ENCODE measurements at places on chromosomes 11 and 22.

GRCh38 chr22:49807780-49808708, 19.6 kb downstream of the BRD1 start:
- no peak for DNase-seq

DNA sequence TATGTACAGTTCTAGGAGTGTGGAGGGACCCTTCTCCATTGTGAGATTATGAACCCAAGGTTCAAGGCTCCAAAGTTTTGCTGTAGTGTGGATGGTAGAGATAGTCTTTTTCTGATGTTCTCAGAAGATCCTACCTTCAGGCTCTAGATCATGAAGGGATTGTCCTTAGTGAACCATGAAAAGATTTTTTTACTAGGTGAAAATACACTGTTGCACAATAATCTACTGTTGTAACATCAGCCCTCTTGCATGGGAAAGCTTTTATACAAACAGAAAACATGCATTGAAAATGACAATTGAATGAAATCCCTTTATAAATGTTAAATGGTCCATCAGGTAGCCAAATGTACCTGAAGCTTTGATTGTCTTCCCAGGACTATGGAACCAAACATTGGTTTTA, 177.8 kb downstream of the FAM76B start:
- no peak for DNase-seq

GRCh38 chr11:76074148-76075095, 131.9 kb downstream of the WNT11 start:
- peak; percentile 17 for DNase-seq

GRCh38 chr11:16358726-16359125, 2.4 kb upstream of the SOX6 start:
- DNase-seq: no peak

DNA sequence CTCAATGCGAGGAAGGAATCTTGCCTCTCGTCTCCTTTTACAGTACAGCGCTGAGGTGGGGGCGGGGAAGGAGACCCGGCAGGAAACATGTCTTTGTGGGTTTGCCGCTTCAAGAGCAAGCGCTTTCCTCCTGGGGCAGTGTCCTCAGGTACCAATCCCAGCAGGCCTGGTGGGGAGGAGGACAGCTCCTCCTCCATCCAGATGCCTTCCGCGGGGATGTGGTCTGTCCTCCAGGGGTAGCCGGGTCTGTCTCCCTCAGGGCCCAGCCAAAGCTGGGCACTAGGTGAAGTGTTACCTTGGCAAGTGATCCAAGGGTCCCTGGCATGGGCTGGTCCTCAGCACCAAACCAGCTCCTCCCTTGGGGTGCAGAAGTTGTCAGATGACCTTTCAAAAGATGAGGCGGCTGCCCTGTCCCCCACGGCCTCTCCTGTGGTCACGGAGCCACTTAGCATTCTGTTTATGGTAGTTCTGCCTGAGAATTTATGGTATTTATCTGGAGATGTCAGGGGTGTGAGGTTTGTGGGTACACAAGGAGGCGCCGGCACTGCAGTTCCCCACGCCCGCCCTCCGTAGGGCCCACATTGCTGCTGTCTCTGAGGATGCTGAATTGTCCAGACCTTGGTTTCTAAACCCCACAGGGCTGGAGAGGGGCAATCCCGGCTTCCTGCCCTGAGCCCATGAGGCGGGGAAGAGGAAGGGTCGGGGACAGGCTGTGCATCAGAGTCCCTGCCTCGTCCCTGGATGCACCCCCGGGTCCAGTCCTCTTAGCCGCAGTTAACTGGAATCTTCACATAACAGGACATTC, 93.5 kb upstream of the ANO1 start:
- DNase-seq: no peak

GRCh38 chr11:114478768-114479167, 39.5 kb downstream of the REXO2 start:
- no peak for DNase-seq

DNA sequence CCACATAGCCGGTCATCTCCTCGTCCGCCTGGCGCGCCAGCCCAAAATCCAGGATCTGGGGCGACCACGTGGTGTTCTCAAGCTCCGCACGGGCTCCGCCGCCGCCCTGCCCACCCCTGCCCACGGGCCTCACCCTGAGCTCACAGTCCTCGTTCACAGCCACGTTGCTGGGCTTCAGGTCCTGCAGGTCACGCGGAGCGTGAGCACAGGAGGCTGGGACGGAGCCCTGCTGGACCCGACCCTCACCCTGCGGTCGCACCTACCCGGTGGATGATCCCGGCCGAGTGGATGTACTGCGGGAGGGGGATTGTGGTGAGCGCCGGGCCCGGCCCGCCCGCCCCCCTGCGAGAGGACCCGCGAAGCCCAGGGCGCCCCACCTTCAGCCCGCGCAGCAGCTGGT, 3.2 kb downstream of the MAPK11 start:
- DNase-seq: no peak

DNA sequence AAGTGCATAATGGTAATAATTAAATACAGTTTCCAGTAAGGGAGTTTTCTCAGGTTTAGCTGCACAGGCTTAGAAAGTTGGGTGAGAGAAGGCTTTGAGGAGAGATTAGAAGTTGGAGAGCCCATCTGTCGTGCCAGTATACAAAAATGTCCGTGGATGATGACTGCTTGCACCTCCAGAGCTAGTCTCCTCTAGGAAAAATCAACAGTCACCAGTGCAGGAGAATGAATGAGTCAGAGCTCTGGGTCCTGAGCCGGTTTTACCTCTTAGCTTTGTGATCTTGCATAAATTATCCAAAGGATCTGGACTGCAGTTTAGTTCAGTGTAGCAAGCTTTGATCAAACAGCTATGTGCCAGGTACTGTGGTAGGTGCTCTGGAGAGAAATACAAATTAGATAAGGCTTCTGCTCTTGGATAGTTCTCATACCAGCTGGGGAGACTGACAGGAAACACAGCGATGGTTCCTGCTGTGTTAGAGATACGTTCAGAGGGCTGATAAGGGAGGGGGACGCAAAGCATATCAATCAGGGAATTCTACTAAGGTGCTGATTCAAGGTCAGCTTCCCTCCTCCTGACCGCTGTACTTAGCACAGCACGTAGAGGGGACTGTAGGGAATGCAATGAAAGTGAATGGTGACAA, 125.9 kb downstream of the TEAD1 start:
- DNase-seq: no peak

- DNase-seq: no peak
Measured at GRCh38 chr22:47000256-47000655, 237.8 kb downstream of the TBC1D22A start.

- DNase-seq: peak; percentile 38
Measured at GRCh38 chr11:128884703-128885338, 6.3 kb upstream of the KCNJ5 start.

DNA sequence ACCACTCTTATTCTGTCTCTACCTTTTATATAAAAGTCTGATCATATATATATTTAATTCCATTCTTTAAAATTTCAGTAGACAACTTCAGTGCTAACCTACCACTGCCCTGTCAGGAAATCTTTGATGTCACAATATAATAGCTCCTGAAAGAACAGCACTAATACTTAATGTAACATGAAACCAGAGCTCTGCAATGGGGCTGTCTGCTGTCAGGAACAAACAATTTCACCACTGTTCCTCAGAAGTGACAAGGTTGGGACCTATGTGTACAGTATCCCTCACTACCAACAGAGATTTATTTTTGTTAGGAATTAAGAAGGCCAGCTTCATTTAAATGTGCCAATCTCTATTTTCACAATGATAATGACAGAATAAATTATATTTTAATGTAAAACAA, 165.5 kb upstream of the C11orf58 start:
- DNase-seq: no peak

DNA sequence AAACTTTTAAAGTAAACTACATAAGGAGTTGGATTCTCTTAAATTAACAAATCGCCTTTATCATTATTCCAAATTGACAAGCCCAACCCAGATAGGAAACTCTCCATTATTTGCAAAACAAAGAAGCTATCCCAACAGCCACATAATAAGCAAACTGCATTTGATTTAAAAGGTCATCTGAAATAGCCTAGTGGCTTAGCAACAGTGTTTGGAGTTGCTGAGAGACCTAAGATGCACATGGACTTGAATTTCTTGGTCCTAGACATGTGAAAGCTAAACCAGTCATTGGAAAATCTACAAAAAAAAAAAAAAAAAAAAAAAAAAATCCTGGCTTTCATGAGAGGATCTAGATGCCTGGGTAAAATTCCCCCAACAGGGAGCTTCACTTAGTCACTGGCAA, 69.5 kb downstream of the PRCP start:
- DNase-seq: no peak

GRCh38 chr11:28009388-28009787, 98.6 kb downstream of the KIF18A start:
- DNase-seq: peak; percentile 42

GRCh38 chr11:89015614-89016013, 50.2 kb downstream of the GRM5 start:
- no peak for DNase-seq

Data from fibroblast of the conjunctiva (primary cell).